Activated CD4-positive, alpha-beta memory T cell treated with anti-CD3 and anti-CD28 coated beads, Interleukin-2, amount 10 ng/mL, durations not matched to agents 7 days and 5 days (primary cell): ENCODE measurements at places on chromosomes 6 and 20. TPM values are rescaled to one million over a fixed set of nuclear protein-coding genes. Genes with fewer than 3 reads are reported as not detected.

Gene OR12D3
- not detected for total RNA-seq

Gene MCM8
- 34.5 TPM for total RNA-seq

Gene CCM2L
- total RNA-seq: not detected

Gene GDAP1L1
- not detected for total RNA-seq

Gene DHX16
- 35.6 TPM for total RNA-seq

Gene RHAG
- total RNA-seq: not detected

Gene CGAS
- total RNA-seq: 48.2 TPM

Gene IP6K3
- not detected for total RNA-seq

Gene SPATS1
- total RNA-seq: not detected

DNA sequence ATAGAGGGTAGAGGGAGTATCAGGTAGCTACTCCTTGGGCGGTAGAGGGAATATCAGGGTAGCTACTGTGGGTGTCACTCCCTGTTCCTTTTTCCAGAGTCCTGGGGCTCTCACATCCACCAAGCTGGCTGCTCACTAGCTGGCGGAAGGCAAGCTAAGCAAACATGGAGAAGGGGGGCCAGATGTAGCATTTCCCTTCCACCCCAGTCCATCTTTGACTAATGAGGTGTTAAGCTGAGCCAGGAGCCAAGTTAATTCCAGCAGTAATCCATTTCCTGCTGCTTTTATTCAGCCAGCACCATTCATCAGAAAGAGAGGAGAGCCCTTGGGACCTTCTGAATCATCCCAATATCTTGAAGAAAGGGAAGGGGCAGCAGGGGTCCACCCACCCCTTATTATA, 330.0 kb downstream of the ZFAND3 start:
- H3K36me3 ChIP-seq: no peaks in the 10 kb centered on the region
- H3K4me3 ChIP-seq: no peak overlapping the region
- H3K27me3 ChIP-seq: no peaks in the 10 kb centered on the region

DNA sequence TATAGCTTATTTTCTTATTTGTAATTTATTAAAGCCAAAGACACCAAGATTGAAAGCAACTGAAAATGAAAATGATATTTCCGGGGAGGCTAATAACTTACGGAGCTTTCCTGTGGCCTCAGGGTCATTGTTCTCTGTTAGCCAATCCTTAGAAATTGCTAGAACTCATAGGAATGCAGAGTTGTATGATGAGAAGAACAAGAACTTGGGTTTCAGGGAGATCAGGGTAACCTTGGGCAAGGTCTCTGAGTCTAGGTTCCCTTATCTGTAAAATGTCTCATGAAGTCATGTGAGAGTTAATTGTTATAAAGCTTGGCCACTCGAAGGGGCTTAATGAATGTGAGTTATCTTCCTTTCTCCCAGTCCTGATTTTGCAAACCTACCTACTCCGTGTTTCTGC, 20.1 kb upstream of the SERINC3 start:
- DNase-seq: no peak
- H3K36me3 ChIP-seq: no peaks in the 10 kb centered on the region
- H3K4me3 ChIP-seq: no peak overlapping the region
- H3K27me3 ChIP-seq: no peaks in the 10 kb centered on the region

GRCh38 chr6:14943116-14943515, 302.8 kb upstream of the JARID2 start:
- no peaks in the 10 kb centered on the region for H3K36me3 ChIP-seq
- no peak overlapping the region for H3K4me3 ChIP-seq
- no peak overlapping the region for H3K27ac ChIP-seq

DNA sequence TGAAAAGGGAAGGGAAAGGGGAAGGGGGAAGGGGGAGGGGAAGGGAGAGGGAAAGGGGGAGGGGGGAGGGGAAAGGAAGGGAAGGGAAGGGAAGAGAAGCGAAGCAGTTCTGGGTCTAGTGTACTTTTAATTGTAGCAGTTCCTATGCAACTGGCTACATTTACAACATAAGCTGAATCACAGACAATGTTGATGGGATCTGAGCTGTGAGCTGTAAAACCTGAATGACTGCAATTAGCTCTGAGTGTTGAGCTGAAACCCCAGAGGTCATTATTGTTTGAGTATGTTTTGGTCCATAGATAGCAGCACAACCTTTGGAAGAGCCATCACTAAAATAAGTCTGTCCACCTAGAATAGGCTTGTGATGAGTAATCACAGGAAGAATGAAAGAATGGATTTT, 7.2 kb upstream of the ABHD12 start:
- H3K27me3 ChIP-seq: peaks cover 9% of the 10 kb centered on the region
- peaks cover 6% of the 10 kb centered on the region for H3K36me3 ChIP-seq

DNA sequence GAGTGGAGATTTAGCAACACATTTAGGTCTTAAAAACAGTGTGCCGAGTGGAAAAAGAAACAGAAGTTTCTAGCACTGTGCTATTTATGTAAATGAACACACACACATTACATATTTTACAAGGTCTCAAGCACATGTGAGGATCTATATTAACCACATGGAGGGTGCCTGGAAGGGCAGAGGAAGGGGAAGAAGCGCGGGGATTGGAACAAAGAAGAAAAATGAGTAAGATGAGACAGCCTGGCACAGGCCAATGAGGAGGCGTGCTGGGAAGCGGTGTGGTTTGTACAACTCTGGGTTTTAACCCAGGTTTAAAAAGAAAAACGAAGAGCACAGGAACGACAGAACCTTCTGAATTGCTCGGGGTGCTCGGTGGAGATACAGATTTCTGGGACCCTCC, 5.7 kb downstream of the KCNG1 start:
- H3K36me3 ChIP-seq: no peaks in the 10 kb centered on the region
- DNase-seq: no peak
- no peak overlapping the region for H3K27ac ChIP-seq
- H3K27me3 ChIP-seq: peaks cover 40% of the 10 kb centered on the region
- peaks cover 2% of the 10 kb centered on the region for H3K4me1 ChIP-seq

DNA sequence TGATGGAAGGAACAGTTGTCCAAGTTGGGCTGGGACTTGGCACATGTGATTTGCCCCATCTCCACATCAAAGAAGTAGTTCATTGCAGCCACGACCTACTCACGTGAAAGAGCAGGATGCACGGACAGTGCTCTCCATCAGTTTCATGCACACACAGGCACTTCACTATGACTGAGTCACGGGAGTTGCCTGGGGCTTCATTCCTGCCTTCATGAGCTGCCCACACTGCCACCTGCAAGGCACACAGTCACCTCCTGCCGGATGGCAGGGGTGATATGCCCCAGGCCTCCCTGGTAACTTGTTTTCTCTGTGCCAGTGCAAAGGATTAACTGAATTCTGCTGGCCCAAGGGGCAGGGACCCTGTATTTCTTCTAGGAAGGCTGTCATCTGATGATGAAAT, 22.8 kb downstream of the CST5 start:
- no peak overlapping the region for H3K4me3 ChIP-seq
- H3K4me1 ChIP-seq: no peaks in the 10 kb centered on the region
- H3K27me3 ChIP-seq: no peaks in the 10 kb centered on the region
- H3K36me3 ChIP-seq: no peaks in the 10 kb centered on the region
- DNase-seq: no peak

DNA sequence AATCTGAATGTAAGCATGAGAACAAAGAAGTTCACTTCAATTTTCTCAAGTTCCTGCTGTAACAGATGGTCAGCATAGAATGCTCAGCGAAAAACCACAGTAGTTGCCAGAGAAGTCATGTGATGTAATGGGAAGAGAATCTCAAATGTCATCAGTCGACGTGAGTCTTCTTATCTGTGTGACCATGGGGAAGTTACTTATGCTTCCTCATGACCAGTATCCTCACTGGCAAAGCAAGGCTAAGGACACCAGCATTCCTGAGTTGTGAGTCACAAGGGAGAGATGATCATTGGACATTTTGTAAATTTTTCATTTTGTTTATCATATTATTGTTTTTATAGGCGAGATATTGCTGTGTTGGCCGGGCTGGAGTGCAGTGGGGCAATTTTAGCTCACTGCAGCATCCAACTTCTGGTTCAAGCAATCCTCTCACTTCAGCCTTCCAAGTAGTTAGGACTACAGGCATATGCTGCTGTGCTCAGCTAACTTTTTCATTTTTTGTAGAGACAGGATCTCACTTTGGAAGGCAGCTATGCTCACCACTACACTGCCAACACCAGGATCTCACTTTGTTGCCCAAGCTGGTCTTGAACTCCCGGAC, 21.9 kb downstream of the SGK1 start:
- no peak overlapping the region for H3K4me3 ChIP-seq
- H3K27ac ChIP-seq: no peak overlapping the region
- no peaks in the 10 kb centered on the region for H3K36me3 ChIP-seq
- H3K27me3 ChIP-seq: no peaks in the 10 kb centered on the region
- no peak for DNase-seq

DNA sequence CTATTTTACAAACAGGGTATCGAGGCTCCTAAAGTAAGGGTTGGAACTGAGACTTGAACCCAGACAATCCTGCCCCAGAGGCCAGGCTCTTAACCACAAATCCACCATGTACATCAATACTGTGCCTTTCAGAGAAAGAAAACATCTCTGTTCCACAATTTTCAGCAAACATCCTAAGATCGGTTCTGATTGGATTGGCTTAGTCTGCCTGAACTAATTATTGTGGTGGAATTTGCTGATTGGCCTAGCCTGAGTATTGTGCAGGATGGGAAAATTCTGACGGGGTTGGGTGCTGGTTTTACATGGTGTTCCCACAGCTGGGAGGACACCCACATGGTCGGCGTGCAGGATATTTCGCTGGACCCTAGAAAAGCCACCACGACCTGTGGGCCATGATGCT, at the start of gene CLPSL1:
CLPSL1 (plus strand) TSS at position 301 of the 400 bp plus-strand sequence; CDS start at position 393, 92 bp downstream.
- H3K27me3 ChIP-seq: peaks cover 36% of the 10 kb centered on the region
- H3K27ac ChIP-seq: no peak within 1 kb of the TSS
- no peak for DNase-seq
- no peak within 1 kb of the TSS for H3K4me3 ChIP-seq

DNA sequence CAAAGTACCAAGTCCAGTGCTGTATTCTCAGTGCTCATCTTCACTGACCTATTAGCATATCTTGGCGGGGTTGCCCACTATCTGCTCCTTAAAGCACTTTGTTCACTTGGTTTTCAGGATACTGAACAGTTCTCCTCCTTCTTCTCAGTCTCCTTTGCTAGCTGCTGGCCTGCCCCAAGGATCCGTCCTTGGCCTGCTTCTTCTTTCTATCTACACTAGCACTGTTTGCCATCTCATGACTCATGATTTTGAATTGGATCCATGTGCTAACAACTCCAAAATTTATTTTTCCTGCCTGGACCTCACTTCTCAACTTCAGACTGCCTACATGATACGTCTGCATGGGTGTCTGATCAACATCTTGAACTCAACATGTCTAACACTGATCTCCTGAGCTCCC, 15.5 kb downstream of the TPD52L1 start:
- no peaks in the 10 kb centered on the region for H3K4me1 ChIP-seq
- DNase-seq: no peak
- H3K4me3 ChIP-seq: no peak overlapping the region
- no peak overlapping the region for H3K27ac ChIP-seq
- H3K27me3 ChIP-seq: peaks cover 13% of the 10 kb centered on the region
- no peaks in the 10 kb centered on the region for H3K36me3 ChIP-seq

- no peaks in the 10 kb centered on the region for H3K27me3 ChIP-seq
- DNase-seq: peak; percentile 45
- H3K4me3 ChIP-seq: peak overlapping the region; percentile 81
- peaks cover 3% of the 10 kb centered on the region for H3K36me3 ChIP-seq
- peaks cover 20% of the 10 kb centered on the region for H3K4me1 ChIP-seq
- H3K27ac ChIP-seq: peak overlapping the region; percentile 89
Observed at GRCh38 chr6:142947714-142948480, 2.9 kb upstream of the HIVEP2 start.

DNA sequence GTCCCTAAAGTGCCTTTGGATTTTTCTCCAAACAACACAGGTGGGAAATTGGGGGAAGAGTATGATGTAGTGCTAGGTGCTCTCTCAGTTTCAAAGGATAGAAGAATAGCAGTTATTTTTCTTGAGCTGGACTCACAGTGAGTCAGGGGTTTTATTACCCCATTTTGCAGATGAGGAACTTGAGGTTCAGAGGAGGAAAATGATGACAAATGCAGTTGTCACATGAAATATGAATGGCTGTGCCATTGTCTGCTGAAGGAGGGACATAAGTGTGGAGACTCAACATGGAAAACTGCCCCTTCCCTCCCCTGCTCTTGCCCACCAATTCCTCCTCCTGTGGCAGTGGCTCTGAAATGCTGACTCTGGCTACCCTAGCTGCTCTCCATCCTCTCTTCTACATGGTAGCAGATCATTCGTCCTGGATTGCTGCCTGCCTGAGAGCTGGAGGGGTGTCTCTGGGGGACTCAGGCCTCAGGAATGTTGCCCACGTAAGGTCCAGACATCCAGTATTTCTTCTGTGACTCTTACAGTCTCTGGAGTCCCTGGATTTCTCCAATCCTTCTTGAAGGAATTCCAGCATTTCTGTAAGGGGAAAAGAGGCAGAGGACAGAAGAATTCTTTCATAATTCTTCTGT, 37.6 kb upstream of the EPB41L1 start:
- H3K27ac ChIP-seq: no peak overlapping the region
- no peaks in the 10 kb centered on the region for H3K4me1 ChIP-seq
- no peak for DNase-seq

GRCh38 chr6:47687432-47687831, 10.9 kb upstream of the ADGRF4 start:
- no peak for DNase-seq
- no peak overlapping the region for H3K4me3 ChIP-seq
- H3K36me3 ChIP-seq: no peaks in the 10 kb centered on the region
- H3K27ac ChIP-seq: no peak overlapping the region

GRCh38 chr6:101806241-101806640, 412.7 kb downstream of the GRIK2 start:
- H3K4me1 ChIP-seq: no peaks in the 10 kb centered on the region
- H3K27ac ChIP-seq: no peak overlapping the region
- no peaks in the 10 kb centered on the region for H3K36me3 ChIP-seq
- DNase-seq: no peak

DNA sequence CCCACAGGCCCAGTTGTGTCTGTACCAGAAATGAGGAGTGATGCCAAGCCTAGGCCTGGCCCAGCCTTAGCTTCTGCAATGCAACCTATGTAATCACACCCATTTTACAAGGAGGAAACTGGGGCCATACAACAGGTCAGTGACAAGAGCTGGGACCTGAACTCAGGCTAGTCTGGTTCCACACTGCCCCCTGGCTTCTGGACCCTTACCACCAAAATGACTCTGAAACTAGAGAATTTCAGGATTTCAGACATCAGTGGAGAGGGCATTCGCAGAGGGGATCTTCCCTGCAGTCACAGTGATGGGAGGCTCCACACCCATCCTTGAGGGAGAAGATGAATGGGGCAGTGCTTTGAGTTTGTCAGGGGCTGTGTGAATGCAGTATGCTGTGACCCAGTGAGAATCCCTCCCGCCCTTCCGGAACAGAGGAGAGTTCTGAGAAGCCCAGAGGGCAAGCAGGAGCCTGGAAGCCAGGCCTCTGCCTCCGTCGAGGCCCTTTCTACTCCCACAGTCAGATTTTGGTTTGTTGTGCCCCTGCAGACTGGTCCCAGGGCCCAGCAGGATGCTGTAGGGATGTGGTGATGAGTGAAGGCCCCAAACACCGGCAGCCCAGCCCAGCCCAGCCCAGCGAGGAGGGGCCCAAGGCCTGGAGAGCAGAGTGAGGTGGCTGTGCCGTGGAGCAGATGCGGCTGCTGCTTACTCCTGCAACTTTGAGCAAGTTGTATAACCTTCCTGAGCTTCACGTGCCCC, 48.1 kb upstream of the MYL9 start:
- peaks cover 3% of the 10 kb centered on the region for H3K36me3 ChIP-seq
- peaks cover 40% of the 10 kb centered on the region for H3K4me1 ChIP-seq
- H3K27me3 ChIP-seq: no peaks in the 10 kb centered on the region
- DNase-seq: peak; percentile 35
- H3K4me3 ChIP-seq: no peak overlapping the region

- no peak for DNase-seq
- no peaks in the 10 kb centered on the region for H3K4me1 ChIP-seq
- no peaks in the 10 kb centered on the region for H3K27me3 ChIP-seq
- no peaks in the 10 kb centered on the region for H3K36me3 ChIP-seq
- H3K27ac ChIP-seq: no peak overlapping the region
Observed at GRCh38 chr20:11437611-11438380, 479.9 kb upstream of the BTBD3 start.
